DMS153 (cell line): ENCODE measurements at places on chromosomes 5 and 9.

GRCh38 chr5:157506981-157507780 is 47.2 kb downstream of the NIPAL4 start:
- DNase-seq: no peak

- no peak for DNase-seq
Observed at GRCh38 chr9:98375138-98375726, 119.8 kb upstream of the TBC1D2 start.

DNA sequence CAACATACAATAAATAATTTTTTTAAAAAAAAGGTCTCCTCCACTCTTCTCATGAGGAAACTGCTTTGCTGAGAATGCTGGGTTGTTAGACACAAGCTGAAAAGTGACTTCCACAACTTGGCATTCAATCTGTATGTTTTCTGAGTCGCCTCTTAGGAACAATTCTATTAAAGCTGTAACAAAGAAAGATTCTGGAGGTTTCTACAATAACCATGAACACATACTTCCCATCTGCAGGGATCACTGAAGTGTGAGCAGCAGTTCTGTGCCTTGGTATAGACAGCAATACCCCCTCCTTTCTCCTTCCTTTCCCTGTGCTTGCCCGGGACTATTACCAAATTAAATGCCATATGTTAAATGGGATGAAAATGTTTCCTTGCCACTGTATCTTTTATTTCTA is 1.5 kb downstream of the DIRAS2 start:
- no peak for DNase-seq

- no peak for DNase-seq
Observed at GRCh38 chr5:2864515-2865105, 113.1 kb upstream of the IRX2 start.

DNA sequence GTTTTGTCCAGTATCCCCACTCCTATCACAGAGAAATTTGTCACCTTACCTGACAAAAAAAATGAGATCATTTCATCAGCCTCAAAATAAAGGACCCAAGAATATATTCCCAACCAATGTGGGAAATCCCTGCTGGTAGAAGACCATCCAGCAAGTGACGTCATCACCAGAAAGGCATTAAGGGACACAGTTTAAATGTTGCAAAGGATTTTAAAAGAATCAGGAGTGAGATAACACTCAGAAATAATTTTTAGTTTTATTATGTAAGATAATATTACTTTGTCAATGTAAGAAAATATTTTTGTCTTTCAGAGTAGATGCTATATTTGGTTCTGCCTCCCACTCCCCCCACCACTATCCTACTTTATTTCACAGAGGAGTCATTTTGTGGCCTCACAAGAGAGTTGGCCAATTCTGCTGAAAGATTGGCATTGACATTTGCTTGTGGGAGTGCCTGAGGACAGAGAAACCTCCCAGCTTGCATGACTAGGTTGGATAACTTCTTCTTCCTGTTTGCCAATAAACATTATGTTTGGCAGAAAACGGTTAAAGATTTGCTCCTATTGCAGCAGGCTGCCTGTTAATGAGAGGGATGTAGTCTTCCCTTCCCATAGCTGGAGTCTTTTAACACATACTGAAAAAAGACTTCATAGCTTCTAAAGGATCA is 288.6 kb upstream of the DAB2 start:
- no peak for DNase-seq

GRCh38 chr5:118597543-118597942 is 390.8 kb downstream of the DTWD2 start:
- no peak for DNase-seq

GRCh38 chr9:135069558-135070197 is 17.8 kb upstream of the OLFM1 start:
- no peak for DNase-seq

DNA sequence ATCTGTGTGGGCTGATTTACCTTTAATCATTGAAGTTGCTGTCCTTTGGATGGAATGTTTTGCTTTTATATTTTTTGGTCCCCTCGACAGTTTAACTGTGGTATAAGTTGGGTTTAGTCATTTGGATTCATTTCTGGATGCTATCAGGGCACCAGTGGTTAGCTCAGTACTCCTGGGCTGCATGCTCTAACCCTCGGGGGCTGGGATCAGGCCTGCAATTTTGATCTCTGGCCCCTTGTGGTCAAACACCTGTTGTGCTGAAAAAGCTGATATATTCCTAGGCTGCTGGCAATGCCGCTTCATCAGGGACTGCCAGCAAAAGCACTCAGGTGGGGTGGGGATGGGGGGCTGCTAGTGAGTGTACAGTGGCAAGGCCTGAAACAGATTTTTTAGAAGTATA is 440.4 kb upstream of the RIOK2 start:
- DNase-seq: no peak

DNA sequence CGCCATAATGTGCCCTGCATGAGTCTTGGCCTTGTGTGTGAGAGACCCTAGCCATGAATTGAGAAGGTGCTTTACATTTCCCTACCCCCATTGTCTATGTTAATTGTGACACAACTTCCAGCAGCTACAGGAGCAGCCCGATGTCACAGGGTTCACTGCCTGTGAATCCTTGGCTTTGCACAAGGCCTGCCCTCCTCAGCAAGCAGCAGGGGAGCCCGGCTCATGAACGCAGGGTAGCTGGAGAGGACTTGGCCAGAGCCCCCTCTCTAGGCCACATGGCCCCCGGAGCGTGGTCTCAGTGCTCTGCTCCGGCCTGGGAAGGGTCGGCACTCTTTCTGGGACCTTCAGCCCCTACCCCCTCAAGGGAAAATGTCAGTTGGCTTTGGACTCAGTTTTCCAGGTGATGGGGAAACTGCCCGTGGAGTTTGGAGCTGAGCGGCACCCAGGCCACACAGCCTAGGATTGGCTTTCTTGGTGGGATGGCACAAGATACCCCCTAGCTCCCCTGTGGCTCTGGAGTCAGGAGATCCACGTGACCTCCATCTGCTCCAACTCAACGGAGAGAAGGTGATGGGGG is 160.8 kb downstream of the DAB2IP start:
- no peak for DNase-seq

DNA sequence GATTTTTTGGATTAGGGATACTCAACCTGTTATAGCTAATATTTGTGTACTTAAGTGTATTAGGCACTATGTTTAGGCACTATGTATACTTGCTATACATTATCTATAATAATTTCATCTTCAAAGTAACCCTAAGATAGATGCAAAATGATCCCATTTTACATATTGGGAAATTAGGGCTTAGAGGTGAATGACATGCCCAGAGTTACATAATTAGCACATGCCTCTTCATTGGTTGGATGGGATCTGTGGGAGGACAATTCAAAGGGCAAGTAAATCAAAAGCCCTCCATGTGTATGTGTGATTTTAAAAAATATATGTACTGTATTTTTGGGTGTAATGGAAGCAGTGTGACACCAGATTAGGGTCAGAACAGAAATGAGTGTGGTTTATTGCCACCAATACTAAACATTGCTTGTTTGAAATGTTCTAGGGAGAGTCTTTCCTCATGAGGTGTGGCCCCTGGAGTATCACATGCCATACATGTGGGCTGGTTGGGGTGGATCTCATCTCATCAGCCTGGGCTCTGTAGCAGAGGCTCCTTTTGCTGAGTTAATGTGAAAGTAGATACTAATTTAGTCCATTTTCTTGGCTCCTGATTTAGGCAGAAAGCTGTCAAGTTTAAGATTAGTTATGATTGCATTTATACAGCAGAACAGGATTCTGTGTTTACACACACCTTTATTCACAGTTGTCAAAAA is 5.5 kb downstream of the C9orf85 start:
- DNase-seq: no peak
